ENCODE measurements at places on chromosomes 5 and 9.
A peak's percentile ranks its signal among the peaks of the same experiment; 100 is the strongest.

GRCh38 chr9:79346350-79347020 is 225.3 kb upstream of the TLE4 start:
- DNase-seq = no peak

DNA sequence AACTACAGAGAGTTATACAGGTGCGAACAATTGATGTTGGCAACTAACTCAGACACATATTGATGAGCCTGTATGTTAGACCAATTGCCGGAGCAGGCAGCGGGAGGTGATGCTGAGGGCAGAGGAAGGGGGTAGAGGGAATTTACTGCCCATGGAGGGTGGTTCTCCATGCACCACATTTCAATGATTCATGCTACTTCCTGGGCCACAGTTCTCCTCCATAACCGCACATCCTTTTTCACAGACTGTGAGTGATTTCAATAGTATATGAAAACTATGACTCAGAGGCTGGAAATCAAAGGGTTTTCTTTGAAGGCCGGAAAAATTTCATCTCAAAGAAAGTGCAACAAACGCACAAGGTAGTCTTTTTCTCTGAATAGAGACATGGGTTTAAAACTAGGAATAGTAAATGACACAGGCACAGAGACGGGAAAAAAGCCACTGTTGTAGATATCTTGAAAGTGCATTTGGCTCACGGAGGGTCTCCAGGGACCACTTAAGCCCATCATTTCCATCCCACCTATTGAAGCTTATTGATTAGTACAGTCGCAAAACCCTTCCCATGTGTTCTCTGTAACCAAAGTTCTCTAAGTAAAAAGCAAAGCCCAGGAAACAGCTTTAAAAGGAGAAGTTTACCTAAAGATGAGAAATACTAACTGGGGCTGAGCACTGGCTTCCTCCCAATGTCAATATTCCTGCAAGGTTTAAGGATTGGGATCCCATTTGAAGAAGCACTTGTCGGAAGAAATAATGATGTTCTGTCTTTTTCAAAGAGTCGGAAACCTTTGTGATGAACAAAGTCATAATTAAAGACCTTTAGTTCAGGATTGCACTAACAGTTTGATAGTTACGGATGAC is 28.0 kb upstream of the ADAM19 start:
- no peak for DNase-seq

GRCh38 chr5:148163345-148163744 is 5.0 kb upstream of the SPINK14 start:
- no peak for DNase-seq

- no peak for DNase-seq
Observed at GRCh38 chr5:131794586-131794985, 2.2 kb downstream of the FNIP1 start.

DNA sequence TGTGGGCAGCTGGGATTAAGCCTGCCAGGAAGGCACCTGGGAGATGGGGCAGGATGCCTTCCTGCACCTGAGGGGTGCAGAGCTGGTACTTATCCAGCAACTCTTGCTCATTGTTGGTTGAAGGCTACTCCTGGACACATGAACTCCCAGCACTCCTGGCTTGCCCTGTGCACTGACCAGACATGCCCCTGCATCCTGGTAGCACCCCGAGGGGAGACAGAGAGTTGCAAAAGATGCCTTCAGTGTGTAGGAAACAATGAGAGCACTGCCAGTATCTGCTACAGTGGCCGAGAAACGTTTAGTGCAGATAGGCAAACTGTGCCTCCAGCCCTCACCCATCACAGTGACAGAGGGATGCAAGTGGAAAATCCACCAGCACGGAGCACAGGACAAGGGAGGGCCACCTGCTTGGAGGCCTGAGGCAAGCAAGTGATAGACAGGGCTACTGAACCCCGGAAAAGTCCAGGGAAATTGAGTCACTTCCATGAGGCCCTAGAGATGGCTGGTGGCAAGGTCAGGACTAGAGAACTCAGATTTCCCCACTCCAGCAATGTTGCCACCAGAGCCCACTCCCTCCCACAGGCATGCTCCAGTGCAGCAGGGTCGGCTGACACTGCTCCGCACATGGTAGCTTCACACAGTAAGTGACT is 171.1 kb downstream of the FSTL4 start:
- DNase-seq = no peak

DNA sequence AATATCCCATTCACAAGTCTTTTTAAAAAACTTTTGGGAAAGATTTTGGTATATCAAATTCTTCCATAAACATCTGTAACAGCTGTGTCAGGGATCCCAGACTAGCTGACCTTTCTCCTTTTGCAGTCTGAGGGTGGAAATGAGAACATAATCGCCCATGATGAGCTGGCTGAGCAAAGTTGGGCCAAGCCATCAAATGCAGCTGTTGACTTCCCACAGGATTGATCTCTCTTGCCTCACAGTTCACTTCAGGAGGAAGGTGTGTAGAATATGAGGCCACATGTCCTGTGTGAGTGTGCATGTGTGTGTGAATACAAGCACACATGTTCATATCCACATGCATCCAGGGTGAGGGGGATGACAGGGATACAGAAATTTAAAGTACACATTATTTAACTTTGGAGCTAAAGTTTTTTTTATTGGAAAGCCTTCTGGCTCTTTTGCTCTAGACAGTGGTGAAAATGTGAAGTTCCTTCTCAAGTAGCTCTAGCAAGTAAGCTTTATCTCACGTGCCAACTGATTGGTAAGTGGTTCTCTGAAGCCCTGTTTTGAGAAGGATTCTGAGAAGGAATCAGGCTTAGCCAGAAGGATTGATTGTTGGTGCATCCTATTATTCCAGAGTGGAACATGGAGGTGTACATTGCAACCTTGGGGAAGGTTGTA is 468.8 kb upstream of the DMAC1 start:
- no peak for DNase-seq

DNA sequence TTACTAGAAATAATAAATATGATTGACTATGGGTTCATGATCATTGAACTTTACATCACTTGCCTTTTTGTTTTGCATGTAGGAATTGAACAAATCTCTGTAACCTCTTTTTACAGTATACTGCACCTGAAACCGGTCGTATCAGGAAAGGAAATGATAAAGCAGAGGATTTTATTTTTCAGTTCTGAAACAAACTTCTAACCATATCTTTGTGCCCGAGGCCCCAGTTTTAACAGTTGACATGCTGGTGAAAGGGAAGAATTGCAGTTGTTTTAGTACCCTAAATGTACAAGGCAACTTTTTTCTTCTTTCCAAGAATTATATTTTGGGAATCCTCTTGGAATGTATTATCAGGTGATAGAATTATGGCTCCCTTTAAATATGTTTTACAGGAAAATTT is 27.8 kb downstream of the TMEM38B start:
- no peak for DNase-seq

GRCh38 chr5:33984671-33985124 is at the start of gene SLC45A2:
Gene SLC45A2, minus strand, starts transcription at chr5:33984693. Its CDS starts 110 bp downstream, at chr5:33984583.
- DNase-seq = no peak

DNA sequence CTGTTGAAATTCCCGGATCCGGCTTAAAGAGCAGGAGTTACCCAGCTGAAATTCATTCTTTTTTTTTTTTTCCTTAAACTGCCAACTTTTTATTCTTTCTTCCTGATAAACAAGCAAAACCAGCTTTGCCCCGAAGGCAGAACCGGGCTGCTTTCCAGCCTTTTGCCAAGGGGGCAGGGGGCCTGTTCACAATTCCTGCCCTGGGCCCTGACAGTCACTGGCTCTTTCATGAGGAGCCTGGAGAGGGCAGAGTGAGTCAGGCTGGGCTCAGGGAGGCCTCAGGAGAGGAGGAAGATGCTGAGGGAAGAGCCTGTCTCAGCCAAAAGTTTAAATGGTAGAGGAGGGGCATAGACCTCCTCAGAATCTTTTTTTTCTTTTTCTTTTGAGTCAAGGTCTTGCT is 4.8 kb downstream of the GLIPR2 start:
- no peak for DNase-seq

DNA sequence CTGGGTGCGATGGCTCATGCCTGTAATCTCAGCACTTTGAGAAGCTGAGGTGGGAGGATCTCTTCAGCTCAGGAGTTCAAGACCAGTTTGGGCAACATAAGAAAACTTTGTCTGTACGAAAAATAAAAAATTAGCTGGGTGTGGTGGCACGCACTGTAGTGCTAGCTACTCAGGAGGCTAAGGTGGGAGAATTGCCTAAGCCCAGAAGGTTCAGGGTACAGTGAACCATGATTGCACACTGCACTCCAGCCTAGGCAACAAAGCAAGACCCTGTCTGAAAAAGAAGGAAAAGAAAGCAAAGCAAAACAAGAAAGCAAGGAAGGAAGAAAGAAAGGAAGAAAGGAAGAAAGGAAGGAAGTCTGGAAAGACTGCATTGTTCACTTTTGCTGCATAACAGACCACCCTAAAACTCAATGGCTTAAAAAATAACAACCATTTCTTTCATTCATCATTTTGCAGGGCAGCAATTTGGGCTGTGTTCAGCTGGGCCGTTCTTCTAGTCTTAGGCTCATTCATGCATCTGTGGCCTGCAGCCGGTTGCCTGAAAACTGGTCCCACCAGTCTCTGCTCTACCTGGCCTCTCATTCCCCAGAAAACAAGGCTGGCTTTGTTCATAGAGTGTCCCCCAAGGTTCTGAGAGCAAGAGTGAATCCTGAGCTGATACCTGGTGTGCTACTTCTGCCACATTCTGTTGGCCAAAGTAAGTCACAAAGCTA is 82.4 kb upstream of the MIER3 start:
- DNase-seq = no peak

DNA sequence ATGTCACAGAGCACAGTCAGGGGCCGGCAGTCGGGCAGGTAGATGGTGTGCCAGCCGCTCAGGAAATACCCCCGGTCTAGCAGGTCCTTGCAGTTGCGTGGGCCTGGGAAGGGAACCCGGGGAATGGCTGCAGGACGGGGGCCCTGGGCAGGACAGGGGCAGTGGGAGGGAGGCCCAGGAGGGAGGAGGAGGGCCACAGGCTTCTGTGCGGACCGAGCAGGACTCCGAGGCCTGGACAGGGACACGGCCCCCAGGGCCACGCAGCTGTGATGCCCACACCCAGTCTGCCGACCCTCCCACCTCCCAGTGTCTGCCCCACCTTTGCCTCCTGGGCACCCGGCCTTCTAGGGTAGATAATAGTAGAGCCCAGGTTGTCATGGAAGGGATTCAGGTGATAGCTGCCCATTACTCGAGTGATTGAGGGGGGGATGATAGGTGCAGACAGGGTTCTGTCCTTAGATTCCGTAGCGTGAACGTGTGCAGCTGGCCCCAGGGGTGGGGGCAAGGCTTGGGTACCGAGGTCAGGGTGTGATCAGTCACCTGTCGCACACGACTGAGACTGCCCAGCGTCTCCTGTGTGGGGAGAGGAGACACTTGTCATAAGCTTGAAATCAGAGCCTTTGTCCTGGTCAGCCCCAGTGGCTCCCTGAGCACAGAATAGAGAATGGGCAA is 4.5 kb downstream of the FCN1 start:
- DNase-seq = no peak

GRCh38 chr5:99019254-99019653 is 90.4 kb upstream of the CHD1 start:
- no peak for DNase-seq

DNA sequence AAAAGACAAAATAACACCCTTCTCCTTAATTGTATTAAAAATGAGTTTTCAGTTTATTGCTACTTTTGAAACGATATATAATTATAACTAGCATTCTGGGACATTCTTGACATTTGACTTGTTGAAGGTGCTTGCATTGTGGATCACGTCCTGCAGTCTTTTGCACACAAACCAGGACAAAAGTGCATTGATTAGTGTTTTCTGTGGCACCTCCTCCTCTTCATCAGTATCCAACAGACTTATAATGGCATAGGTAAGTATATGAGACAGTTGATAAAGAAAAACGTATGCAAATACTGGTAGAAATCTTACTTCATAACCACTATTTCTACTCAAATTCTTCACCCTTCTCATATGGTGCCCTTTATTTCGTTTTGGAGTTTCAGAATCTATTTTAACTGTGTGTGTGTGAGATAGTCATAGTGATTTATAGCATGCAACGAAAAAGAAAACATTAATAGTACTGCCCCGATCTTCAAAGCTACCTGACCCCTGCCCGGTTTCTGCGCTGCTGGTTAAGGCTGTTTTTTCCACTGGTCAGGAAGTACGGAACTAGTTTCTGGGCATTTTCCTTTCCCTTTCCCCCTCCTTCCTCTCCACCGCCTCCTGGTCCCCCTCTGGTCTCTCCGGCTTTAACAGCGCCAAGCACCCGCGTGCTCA is 639 bp upstream of the RASA1 start:
- no peak for DNase-seq

DNA sequence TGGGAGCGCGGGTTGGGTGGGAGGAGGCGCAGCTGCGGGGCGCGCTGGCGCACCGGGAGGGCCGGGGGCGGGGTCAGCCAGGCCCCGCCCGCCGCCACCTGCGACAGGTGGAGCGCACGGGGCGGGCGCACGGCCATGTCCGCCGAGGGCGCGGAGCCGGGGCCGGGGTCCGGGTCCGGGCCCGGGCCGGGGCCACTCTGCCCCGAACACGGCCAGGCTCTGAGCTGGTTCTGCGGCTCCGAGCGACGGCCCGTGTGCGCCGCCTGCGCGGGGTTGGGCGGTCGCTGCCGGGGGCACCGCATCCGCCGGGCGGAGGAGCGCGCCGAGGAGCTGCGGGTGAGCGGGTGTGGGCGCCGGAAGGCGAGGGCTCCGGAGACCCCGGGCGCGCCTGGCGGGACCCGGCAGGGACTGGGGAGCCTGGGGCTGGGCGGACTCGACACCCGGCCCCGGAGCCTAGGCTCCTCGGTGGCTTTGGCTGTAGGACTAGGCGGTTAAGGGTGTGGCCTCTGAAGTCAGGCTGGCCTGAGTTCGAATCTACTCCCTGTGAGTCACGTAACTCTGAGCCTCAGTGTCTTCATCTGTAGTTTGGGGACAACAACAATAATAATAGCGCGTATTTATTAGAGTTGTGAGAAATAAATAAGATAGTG is at the start of gene BSPRY:
Gene BSPRY (plus strand): TSS at position 97 of the 650 bp plus-strand sequence. CDS start 39 bp downstream, at position 136.
- DNase-seq = no peak

GRCh38 chr5:126031989-126032716 is 391.1 kb upstream of the GRAMD2B start:
- peak; percentile 90 for DNase-seq

DNA sequence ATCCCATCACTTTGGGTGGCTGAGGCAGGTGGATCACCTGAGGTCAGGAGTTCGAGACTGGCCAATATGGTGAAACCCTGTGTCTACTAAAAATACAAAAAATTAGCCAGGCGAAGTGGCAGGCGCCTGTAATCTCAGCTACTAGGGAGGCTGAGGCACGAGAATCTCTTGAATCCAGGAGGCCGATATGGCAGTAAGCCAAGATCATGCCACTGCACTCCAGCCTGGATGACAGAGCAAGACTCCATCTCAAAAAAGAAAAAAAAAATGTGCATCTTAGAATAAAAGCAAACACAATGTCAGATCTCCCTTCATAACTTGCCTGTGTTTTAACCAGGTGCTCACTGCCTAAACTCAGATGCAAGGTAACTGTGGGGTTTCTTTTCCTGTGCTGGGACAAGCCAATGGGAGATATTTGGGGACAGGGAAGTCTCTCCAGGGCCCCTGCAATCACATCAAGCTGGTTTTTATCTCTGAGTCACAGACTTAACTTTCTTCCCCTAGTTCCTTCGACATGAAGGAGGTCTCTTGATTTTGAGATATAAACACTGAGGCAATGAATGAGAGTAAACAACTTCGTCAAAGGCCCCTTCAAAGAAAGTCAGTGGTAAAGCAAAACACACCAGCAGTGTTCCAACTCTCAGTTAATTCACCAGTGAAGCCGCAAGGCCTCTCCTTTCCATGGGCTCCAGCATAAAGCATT is 99.1 kb downstream of the SNX18 start:
- no peak for DNase-seq

GRCh38 chr5:83924171-83924570 is 203.5 kb upstream of the HAPLN1 start:
- no peak for DNase-seq

- DNase-seq = no peak
Observed at GRCh38 chr5:136089791-136090190, 42.9 kb upstream of the SMAD5 start.

- no peak for DNase-seq
Observed at GRCh38 chr5:38347040-38347763, 88.8 kb downstream of the EGFLAM start.

Data from SHP77 treated with DMSO at 0.1 percent for 48 hours (cell line).